Hair follicle dermal papilla cell (primary cell): ENCODE measurements at places on chromosomes 4 and X. TPM values are rescaled to one million over a fixed set of nuclear protein-coding genes. Genes with fewer than 3 reads are reported as not detected.

The UTP14A gene
- 17.4 and 18.0 TPM in 2 replicates for total RNA-seq

The CCNQ gene
- total RNA-seq = 24.5 and 28.6 TPM in 2 replicates

The PAGE5 gene
- total RNA-seq = not detected in 2 replicates

The CNKSR2 gene
- total RNA-seq = 4.3 and 6.2 TPM in 2 replicates

The YY2 gene
- total RNA-seq = 1.6 TPM in 2 replicates

The GLUD2 gene
- total RNA-seq = 2.8 and 2.9 TPM in 2 replicates

The BTC gene
- total RNA-seq = 0.24 and 0.32 TPM in 2 replicates

The GJB1 gene
- not detected in 2 replicates for total RNA-seq

The SLC49A3 gene
- 4.4 and 8.5 TPM in 2 replicates for total RNA-seq

The SASH3 gene
- not detected in 2 replicates for total RNA-seq

The SHROOM2 gene
- total RNA-seq = 1.3 and 1.5 TPM in 2 replicates

The NPY2R gene
- total RNA-seq = not detected in 2 replicates

The SPP1 gene
- total RNA-seq = 2.3 and 22.7 TPM in 2 replicates
